K562 (cell line): ENCODE measurements at places on chromosomes 16 and 17. TPM values are rescaled to one million over a fixed set of nuclear protein-coding genes. Genes with fewer than 3 reads are reported as not detected.

Gene PRDM7
- not detected in 2 replicates for polyA plus RNA-seq

Gene MPRIP
- 32.0 and 37.6 TPM in 2 replicates for polyA plus RNA-seq

Gene FAM83G
- 5.5 and 5.7 TPM in 2 replicates for polyA plus RNA-seq

GRCh38 chr16:85167589-85168537 is 55.6 kb upstream of the CIBAR2 start:
- H3K36me3 ChIP-seq = 0 out of 3 replicates have a peak, but pooled peaks cover under 1% of the 10 kb centered on the region
- H3K4me1 ChIP-seq = peaks cover 51% of the 10 kb centered on the region
- no peak for DNase-seq
- H3K27ac ChIP-seq = no peak overlapping the region
- no peak overlapping the region for H3K4me3 ChIP-seq

- DNase-seq = no peak
- no peaks in the 10 kb centered on the region for H3K4me1 ChIP-seq
- no peaks in the 10 kb centered on the region for H3K36me3 ChIP-seq
These were observed 58.0 kb upstream of the HNF1B start for GRCh38 chr17:37802712-37803416.

DNA sequence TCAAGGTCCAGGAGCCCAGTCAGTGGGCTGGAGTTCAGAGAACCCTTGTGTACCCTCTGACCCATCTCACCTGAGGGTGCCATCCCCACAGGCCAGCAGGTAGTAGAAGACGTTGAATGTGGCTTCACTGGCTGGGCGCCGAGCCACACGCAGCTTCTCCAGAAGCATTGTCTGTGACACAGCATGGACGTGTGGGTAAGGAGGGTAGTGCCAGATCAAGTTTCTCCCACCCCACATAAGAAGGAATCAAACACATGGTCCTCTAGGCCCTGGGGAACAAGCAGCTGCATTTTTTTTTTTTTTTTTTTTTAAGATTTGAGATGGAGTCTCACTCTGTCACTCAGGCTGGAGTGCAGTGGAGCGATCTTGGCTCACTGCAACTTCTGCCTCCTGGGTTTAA is 60.9 kb downstream of the MYO18A start:
- H3K27ac ChIP-seq = no peak overlapping the region
- H3K27me3 ChIP-seq = no peaks in the 10 kb centered on the region
- peaks cover 12% of the 10 kb centered on the region for H3K4me1 ChIP-seq
- peaks cover 68% of the 10 kb centered on the region; the same call in 2 of the 3 replicates for H3K36me3 ChIP-seq
- no peak overlapping the region for H3K4me3 ChIP-seq
- no peak for DNase-seq

DNA sequence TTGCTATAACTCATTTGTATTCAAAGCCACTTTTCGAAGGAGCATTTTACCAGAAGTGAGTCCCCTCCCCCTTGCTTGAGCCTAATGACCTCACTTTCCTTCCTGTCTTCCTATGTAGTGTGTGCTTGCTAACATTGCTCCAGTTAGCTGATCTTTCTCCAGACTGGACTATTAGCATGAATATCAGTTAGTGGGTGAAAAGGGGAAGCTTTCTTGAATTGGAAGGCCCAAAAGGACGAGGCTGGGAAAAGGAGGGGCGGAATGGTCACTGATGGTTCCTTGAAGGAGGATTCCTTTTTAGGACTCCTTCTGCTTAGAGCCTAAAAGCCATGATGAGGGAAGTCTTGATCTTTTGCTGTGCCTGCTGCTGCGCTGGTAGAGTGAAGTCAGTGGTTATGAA is 11.9 kb downstream of the MAP3K3 start:
- peaks cover 34% of the 10 kb centered on the region for H3K36me3 ChIP-seq
- no peak overlapping the region for H3K4me3 ChIP-seq
- peak; percentile 65 for DNase-seq
- H3K27me3 ChIP-seq = no peaks in the 10 kb centered on the region
- peaks cover 23% of the 10 kb centered on the region for H3K4me1 ChIP-seq

DNA sequence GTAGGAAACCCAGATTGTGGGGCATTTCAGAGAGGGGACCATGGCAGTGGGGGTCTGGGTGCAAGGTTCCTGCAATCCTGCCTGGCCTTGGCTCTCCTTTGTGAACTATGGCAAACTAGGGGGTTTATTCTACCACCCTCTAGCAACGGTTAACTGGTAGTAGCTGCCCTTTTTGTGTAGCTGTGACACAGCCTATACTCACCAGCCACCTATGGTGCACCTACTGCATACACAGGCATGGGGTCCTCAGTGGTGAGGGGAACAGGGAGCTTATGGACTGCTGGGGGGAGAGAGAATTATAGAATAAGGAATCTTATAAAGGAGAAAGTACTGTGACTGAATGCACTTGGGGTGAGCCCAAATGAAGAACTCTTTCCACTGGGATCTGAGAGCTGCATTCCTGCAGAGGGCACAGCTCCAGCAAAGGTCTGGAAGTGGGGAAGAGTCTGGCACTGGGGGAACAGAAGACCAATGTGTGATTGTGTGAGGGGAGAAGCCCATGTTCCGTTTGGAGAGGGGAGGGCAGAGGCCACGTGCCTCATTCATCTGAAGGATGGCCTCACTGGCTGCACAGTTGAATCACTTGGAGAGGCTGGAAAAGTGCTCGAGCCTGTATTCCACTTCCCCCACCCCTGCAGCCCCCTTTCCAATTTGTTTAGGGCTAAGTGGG is 2.1 kb downstream of the MT1X start:
- peaks cover 6% of the 10 kb centered on the region; the same call in 1 of the 3 replicates for H3K4me1 ChIP-seq
- no peak overlapping the region for H3K27ac ChIP-seq
- no peak overlapping the region for H3K4me3 ChIP-seq
- DNase-seq = no peak

- no peaks in the 10 kb centered on the region for H3K27me3 ChIP-seq
- DNase-seq = no peak
- no peak overlapping the region for H3K4me3 ChIP-seq
These were observed 47.8 kb downstream of the MRC2 start for GRCh38 chr17:62675260-62675659.

DNA sequence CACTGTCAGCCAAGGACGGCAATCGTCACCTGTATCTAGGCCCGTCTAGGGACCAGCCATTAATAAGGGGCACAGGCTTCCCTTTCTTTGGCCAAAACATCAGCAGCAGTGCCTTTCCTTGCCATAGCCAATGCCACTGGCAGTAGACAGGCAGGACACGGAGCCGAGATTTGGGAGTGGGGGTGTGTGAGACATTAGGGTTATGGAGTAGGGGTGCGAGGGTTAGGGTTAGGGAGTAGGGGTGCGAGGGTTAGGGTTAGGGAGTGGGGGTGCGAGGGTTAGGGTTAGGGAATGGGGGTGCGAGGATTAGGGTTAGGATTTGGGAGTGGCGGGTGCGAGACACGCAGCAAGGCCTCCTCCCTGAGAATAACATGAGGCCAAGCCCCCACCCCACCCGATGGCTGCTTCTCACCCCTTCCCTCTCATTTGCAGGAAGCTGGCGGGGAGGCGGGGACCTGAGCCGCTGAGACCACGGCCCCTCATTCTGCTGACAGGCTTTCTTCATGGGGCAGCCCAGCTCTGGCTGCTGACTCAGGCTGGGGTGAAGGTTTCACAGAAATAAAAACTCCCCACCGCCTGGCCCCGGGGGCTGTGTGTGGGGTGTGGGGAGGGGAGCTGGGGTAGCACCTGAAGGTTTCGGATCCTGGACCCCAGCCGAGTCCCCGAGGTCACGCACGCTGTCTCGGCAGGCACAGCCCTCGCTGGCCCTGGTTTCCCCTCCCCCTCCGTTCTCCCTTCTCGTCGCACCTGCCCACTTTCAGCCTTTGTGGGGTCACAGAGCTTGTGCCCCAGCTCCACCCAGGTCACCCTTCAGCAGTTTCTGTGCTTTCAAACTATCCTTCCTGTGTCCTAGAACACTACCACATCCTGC is 93.8 kb downstream of the PGS1 start:
- no peak overlapping the region for H3K4me3 ChIP-seq
- 0 out of 2 replicates have a peak, but pooled peaks cover 3% of the 10 kb centered on the region for H3K4me1 ChIP-seq
- DNase-seq = no peak
